ENCODE measurements at places on chromosomes 6 and 20.

GRCh38 chr6:169213814-169214520 is 39.7 kb downstream of the THBS2 start:
- no peak for DNase-seq

DNA sequence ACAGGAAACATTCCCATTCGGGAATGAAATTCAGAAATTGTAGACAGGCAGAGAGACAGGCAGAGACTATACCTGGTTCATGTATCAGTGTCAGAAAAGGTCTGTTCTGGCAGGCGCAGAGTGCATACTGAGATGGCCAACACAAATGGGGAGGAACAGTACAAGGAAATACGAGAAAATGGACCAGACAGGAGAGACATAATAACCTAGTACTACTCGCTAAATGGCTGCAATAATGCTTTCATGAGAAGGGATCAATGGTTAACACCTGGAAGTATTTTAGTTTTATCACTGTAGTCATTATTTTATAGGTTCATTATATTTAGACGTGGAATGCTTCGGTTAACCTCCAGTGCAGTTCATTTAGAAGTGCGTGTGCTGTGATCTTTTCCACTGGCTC is 58.9 kb downstream of the CD83 start:
- no peak for DNase-seq

DNA sequence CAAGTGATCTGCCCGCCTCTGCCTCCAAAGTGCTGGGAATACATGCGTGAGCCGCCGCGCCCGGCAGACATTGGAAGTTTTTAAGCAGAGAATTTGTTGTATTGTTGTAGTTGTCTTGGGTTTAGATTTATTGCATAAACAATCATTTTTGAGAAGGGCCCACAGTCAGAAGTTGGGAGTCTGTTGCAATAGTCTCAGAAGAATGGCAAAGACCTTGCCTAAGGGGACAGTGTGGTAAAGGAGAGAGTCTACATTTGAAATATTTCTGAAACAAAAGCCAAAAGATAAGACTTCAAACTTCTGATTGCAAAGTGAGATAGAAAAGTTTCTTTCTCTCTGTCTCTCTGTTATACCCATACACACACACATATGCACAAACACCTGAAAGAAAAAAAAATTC is 22.5 kb downstream of the HFE start:
- DNase-seq, result no peak

DNA sequence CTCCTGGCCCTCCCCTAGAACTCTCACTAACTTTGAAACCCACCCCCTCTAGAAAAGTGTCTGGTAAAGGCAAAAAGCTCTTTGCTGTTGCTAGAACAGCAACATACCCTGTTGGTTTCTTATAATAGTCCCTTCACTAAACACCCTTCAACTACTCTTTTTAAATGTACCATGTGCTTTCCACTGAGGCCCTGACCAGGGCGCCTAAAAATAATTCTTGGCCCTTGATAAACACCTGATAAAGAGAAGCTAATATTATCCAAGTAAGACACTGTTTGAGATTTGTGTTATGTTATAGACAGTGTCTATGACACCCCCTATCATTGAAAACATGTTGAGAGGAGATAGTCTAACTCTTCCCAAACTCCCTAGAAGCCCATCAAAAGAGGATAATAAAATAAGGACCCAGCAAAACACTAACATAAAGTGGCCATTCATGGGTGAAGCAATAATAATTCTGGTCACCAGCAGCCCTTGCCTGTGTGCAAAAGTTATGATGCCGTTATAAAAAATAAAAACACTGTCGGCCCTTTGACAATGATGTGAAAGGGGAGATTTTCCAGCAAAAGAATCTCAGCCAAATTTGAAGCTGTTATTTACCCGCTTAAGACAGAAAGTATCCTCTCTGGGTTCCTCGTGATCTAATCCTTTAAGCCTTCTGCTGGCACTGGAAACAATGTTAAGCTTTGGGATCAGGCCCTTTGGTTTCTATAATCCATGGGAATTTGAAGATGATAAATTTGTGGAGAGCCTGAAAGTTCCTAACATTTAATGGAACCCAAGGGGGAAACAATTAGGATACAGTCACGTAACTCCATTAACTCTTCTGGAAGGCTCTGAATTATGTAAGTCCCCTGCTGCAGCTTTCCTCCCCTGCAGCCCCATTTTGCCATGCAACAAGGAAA is 122.6 kb upstream of the PLCB4 start:
- no peak for DNase-seq

DNA sequence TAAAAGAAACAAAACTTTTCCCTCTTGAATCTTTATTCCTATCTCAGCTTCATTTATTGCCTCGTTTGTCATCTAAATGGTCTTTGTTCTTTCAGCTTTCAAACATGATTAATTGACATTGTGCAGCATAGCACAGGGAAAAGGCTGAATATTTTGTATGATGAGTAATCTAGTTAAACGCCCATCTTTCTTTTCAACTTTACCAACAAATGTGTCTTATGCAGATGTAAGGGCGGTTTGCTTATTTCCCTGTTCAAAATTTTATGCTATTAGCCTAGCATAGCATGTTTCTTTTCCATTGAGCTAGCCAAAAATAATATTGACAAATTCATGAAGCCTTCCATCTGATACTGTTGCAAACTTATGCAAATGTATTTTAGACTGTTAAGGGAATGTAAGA is 176.4 kb upstream of the AKAP12 start:
- DNase-seq, result no peak

GRCh38 chr6:126770176-126770575 is 348.3 kb upstream of the RSPO3 start:
- DNase-seq, result no peak

DNA sequence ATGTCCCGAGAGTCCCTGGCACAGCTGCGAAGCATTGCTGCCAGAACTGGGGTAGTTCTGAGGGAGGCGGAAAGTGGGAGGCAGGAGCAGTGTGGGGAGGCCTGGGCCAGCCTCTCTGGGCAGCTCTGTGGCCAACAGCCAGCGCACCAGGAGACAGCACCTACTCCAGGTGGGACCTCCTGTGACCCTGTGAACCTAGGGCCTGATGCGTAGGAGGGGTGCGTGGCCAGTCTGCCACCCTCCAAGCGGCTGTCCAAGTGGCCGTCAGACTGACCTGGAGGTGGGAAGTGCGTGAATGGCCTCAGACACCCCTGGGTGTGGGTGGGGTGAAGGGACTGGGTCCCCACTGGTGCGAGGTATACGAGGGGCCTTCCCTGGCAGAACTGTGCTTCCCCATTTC is 15.5 kb downstream of the SS18L1 start:
- DNase-seq, result no peak

- DNase-seq, result peak; percentile 57
These were observed 158.8 kb downstream of the CDH26 start for GRCh38 chr20:60117065-60117464.

DNA sequence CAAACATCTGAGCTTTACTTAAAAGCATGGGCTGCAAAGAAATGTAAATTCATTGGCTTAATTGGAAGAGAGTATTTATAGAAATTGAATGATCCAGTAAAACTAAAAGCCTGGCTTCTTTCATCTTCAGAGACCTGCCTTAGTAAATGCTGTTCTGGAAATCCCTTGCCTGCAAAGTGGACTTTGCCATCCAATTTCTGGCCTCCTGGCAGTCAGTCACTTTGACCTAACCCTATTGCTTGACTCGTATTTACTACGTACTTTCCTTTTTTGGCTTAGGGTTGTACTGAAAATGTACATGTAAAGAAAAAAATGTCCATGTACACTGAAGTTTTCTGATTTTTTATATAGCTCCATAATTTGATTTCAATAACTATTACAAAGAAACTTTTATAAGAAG is 47.1 kb downstream of the E2F3 start:
- DNase-seq, result no peak

GRCh38 chr20:49484180-49485140 is 2.0 kb upstream of the KCNB1 start:
- DNase-seq, result peak; percentile 84

DNA sequence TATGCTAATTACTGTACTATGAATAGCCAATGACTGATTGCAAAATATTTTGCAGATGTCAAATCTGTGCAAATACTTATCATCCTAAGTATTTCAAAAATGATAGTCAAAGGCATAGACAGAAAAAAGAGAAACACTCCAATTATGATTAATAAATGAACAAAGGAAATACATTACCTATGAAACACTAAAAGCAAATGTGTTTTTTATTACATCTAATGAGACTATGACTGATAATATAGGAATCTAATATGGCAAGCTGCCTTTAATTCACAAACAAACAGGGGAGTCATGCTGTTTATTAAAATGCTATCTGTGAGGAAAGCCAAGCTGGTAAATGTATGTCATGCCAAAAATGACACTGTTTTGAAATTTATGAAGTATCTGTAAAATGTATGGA is 713.2 kb upstream of the NRSN1 start:
- DNase-seq, result no peak

- DNase-seq, result no peak
These were observed 47.9 kb upstream of the IL17A start for GRCh38 chr6:52138284-52138683.

DNA sequence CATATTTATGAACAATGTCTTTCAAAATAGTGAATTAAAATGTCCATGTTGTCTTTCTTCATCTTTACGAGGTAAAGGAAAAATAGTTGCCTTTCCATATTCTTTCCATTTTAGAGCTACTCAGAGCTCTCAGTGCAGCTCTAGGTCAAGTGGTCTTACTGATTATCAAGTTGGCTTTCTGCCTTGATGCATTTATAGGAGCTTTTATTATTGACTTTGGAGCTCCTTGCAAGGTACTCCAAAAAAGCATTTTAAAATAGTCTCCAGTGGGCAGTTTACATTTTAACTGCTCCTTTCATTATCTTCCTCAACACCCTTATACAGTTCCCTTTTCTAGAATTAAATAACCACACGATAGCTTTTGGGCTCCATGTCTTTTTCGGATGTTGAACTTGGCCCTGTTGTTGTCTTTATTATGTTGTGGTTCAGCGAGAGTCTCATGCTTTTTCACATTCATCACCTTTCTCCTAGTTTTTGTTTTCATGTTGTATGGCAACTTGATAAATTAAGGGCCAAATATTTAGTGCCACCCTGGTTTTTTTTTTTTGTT is 122.9 kb downstream of the CLIC5 start:
- DNase-seq, result no peak

GRCh38 chr6:133609415-133610226 is 279.3 kb upstream of the TCF21 start:
- no peak for DNase-seq

- DNase-seq, result no peak
These were observed 65.0 kb upstream of the CD93 start for GRCh38 chr20:23151008-23151703.

DNA sequence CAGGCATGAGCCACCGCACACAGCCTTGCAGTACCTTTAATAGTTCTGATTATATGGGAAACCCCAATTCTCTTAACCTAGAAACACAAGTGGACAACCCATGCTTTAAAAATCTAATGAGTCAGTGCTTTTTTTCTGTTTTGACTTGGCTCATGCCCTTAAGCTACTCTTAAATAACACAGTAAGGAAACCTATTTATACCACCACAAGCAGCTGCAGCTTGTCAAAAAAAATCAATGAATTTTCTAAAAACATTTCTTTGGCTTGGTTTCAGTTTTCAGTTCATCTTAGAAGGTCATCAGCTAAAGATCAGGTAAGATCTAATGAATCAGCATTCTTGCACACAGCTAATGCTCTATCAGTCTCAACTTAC is 124.1 kb upstream of the DST start:
- DNase-seq, result no peak

DNA sequence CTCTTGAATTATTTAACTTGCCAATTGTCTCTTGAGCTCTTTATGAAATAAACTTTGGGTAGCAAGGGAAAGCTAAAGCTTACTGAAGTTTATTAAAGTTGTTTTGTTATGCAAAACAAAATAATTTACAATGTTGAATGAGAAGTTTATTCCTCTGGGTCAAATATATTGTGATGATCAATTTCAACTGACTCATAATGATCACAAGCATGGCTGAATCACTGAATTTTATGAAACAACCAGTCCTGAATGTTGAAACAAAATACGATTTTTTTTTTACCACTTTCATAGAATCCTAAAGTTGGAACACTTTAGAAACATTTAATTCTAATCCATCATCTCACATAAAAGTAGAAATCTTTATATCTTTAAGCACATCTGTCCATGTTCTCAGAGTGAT is 110.3 kb downstream of the RWDD2A start:
- DNase-seq, result no peak

- DNase-seq, result no peak
These were observed 119.9 kb downstream of the UST start for GRCh38 chr6:148866657-148867268.

DNA sequence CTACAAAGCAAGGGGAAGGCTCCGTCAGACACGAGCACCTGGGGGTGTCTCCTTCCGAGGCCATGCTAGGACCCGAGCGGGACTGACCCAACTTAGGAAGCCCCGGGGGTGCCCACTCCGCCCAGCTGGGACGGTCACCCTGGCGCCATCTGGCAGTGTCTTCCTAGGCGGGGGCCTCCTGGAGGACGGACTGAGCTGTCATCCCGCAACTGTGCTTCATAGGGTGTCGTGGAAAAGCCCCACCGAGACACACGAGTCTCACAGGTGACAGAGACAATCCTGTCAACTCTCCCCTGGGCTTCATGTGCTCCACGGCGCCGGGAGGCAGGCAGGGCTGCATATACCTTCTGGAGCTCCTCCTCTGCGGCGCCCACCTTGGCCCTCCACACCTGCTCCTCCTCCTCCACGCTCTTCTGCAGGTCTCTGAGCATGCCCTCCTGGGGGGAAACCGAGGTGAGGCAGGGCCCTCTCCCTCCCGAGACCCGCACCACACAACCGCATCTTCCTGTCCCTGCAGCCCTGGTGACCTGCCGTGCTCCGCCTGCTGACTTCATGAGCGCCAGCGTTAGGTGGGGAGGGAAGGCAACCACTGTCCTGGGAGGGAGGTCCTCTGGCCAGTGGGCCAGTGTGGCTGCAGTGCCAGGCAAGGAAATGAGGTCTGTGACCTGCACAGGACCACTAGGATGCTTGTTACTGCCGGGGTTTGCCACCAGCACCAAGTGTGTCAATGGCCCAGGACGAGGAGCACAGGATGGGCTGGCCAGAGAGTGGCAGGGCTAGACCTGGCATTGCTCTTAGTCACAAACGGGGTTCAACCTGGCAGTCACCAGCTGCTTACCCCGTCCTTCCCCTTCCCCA is 50.7 kb downstream of the DSTN start:
- no peak for DNase-seq

DNA sequence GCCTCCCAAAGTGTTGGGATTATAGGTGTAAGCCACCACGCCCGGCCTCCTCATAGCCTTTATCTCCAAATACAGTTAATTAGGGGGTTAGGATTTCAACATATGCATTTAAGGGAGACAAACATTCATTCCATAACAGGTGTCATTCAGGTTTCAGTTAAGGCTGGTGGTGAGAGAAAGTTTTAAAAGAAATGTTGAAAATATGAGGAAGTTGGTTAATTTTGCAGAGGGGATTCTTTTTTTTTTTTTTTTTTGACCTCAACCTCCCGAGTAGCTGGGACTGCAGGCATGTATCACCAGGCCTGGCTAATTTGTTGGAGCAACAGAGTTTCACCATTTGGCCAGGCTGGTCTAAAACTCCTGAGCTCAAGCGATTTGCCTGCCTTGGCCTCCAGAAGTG is 12.5 kb upstream of the EBF4 start:
- DNase-seq, result no peak

- DNase-seq, result no peak
These were observed 54.6 kb downstream of the MAN1A1 start for GRCh38 chr6:119294984-119295383.

Measured in NCI-H526 treated with DMSO at 0.1 percent for 48 hours (cell line).